ENCODE measurements at places on chromosomes 6 and 20.
A peak's percentile ranks its signal among the peaks of the same experiment; 100 is the strongest.

DNA sequence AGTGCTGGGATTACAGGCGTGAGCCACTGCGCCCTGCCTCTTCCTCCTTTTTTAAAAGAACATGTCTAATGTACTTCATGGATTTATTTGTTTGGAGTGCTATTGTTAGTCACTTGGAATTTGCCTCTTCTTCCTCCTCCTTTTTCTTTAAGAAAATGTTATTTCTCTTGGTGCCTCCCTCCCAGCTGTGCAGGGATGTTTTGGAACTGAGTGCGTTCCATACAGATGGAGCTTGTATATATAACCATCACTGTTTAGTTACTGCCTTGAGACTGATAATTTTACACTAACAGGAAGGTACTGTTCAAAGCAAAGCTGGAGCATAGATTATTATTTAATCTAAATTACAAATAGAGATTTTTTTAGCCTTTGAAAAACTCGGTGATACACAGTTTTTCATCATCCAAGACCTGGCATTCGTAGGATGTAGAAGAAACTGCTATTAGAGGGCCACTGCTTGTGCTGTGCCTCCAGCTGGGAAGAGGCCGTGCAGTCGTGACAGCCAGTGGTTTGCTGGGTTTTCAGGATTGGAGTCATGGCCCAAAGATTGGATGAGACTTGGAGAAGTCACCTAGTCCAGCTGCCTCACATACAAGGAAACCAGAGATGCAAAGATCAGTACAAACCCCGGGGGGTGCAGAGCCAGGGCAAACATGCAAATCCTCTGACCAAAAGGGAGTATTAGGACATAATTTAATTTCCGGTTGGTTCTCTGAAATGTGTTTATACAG lies 123.1 kb downstream of the PLEKHG1 start:
- DNase-seq = no peak

- DNase-seq = no peak
Measured at GRCh38 chr6:45614488-45615285, 237.0 kb upstream of the SUPT3H start.

- DNase-seq = no peak
Measured at GRCh38 chr6:69918813-69919475, 52.6 kb downstream of the COL19A1 start.

- no peak for DNase-seq
Measured at GRCh38 chr20:14951105-14951504, 613.7 kb upstream of the FLRT3 start.

- no peak for DNase-seq
Measured at GRCh38 chr6:94361304-94362060, 942.1 kb upstream of the EPHA7 start.

- DNase-seq = peak; percentile 75
Measured at GRCh38 chr6:157644043-157644810, 178.8 kb upstream of the SNX9 start.

GRCh38 chr20:37562695-37563480 lies 35.2 kb upstream of the BLCAP start:
- no peak for DNase-seq

DNA sequence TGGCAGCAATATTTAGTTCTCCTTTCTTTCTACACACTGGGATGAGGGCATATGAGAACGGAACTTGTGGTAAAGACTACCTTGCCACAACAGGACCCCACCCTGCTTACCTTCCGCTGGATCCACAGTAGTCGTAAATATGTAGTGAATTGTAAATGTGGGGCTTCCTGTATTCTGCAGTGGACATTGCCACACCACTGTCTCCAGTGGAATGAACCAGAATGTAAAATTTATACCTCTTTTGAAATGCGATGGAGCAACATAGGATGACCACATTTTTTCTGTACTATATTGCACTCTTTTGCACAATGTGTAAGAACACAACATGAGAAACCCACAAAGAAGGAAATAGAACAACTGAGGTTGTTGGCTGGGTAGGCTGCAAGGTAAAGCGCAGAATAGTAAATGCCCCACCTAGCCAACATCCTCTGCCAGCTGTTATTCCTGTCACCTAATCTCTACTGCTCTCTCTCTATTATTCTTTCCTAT lies 16.1 kb upstream of the RIPOR2 start:
- DNase-seq = no peak

DNA sequence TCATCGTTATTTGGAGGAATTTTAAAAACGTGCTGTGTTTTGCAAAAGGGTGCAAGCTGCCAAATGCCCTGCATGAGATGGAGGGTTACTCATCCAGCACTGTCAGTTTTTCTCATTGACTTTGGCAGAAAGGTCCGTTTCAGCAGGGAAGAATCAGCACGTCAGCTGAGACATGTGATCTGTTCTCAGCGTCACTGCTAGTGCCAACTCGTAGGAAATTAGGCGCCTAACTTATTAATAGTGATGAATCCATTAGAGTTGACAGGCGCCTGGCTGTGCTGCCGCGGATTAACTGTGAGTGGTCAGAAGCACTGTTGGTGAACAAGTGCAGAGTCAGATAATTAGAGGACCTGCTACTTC lies 175.5 kb upstream of the FOXQ1 start:
- no peak for DNase-seq

GRCh38 chr6:4929097-4929718 lies 74.6 kb downstream of the RPP40 start:
- DNase-seq = no peak

DNA sequence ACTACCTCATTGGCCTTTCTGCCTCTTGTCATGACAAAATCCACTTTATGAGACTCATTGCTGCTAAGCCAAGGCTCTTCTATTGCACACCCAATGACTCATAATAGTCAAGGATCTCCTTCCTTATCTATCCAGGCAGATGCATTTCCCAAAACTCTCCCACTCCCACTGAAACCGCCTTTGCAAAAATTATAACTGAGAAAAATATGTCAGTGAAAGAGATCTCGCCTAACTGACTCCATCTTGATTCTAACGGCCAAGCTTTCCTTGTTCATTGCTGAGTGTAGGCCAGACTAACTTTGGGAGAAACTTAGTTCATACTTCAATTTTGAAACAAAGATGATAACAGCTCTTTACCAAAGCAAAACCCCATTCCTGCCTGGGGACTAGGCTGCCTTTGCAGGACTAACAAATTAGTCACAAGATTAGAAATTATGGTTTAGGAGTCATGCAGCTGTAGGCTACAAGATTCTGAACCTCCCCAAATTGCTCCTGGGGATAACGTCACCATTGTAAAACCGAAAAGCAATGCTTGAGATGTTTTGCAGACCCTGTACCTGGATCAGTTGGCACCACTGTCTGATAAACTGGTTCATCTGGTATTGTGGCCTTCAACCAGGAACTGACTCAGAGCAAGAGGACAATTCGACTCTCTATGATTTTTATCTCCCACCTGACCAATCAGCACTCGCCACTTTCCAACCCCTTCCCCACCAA lies 47.1 kb downstream of the HAO1 start:
- no peak for DNase-seq
